Body of pancreas (tissue), 4 donors: ENCODE measurements at places on chromosomes 11 and 22. TPM values are rescaled to one million over a fixed set of nuclear protein-coding genes. Genes with fewer than 3 reads are reported as not detected.
A peak's percentile ranks its signal among the peaks of the same experiment; 100 is the strongest.

GRCh38 chr11:6203327-6203726 lies 2.0 kb upstream of the C11orf42 start:
- H3K27me3 ChIP-seq: no peaks in the 10 kb centered on the region
- H3K27ac ChIP-seq: no peak overlapping the region
- H3K4me3 ChIP-seq: no peak overlapping the region
- no peaks in the 10 kb centered on the region for H3K4me1 ChIP-seq

- no peaks in the 10 kb centered on the region for H3K27me3 ChIP-seq
- no peak for DNase-seq
- H3K4me3 ChIP-seq: no peak overlapping the region
- no peaks in the 10 kb centered on the region for H3K36me3 ChIP-seq
Measured at GRCh38 chr11:66567787-66568123, 651 bp downstream of the CTSF start.

DNA sequence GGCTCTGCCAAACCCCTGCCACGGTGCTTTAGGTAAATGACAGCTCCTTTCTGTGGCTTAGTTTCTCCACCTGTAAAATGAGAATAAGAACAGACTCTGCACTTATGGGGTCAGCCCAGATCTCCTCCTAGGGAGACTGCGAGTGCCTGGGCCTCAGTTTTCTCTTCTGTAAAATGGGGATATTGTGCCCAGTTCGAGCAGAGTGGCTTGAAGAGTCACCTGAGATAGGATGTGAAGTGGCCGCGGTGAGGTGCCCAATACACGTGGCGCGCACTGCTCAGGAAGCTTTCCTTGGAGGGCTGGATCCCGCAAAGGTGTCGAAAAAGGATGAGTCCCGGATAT lies 473 bp upstream of the EMID1 start:
- H3K27ac ChIP-seq: peak overlapping the region; percentile 19
- peaks cover 26% of the 10 kb centered on the region for H3K4me1 ChIP-seq
- no peaks in the 10 kb centered on the region for H3K27me3 ChIP-seq
- DNase-seq: peak; percentile 39
- no peak overlapping the region for H3K4me3 ChIP-seq

GRCh38 chr11:13963169-13963948 lies 836 bp downstream of the SPON1 start:
- no peak for DNase-seq
- no peak overlapping the region for H3K4me3 ChIP-seq
- peaks cover 28% of the 10 kb centered on the region for H3K4me1 ChIP-seq
- no peaks in the 10 kb centered on the region for H3K36me3 ChIP-seq
- no peak overlapping the region for H3K27ac ChIP-seq
- H3K27me3 ChIP-seq: no peaks in the 10 kb centered on the region

DNA sequence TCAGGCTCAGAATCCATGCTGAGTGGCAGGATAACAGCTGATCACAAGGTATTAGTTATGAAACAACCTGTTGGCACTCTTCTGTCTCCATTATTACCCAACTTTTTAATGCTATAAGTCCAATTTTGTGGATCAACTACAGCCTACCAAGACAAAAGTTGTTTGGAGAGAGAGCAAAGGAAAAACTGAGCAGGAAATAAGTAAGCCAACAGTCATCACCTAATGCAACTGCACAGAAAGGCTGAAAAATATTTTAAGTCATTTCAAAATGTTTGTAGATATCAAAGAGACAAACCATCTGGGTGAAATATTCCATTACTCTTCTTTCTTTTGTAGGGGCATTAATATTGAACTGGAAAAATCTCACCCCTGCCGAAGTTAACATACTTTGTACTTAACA lies 41.6 kb downstream of the FDX1 start:
- no peak overlapping the region for H3K4me3 ChIP-seq
- no peak overlapping the region for H3K27ac ChIP-seq
- H3K27me3 ChIP-seq: no peaks in the 10 kb centered on the region
- H3K36me3 ChIP-seq: no peaks in the 10 kb centered on the region
- no peak for DNase-seq
- H3K4me1 ChIP-seq: no peaks in the 10 kb centered on the region

GRCh38 chr11:6319704-6320410 lies 444 bp downstream of the CAVIN3 start:
- peak overlapping the region; percentile 94 for H3K27ac ChIP-seq
- no peaks in the 10 kb centered on the region for H3K36me3 ChIP-seq
- H3K4me1 ChIP-seq: peaks cover 69% of the 10 kb centered on the region

- H3K4me1 ChIP-seq: no peaks in the 10 kb centered on the region
- DNase-seq: no peak
- no peaks in the 10 kb centered on the region for H3K36me3 ChIP-seq
- H3K27me3 ChIP-seq: no peaks in the 10 kb centered on the region
- H3K27ac ChIP-seq: no peak overlapping the region
Measured at GRCh38 chr11:24198481-24198880, 298.4 kb upstream of the LUZP2 start.

DNA sequence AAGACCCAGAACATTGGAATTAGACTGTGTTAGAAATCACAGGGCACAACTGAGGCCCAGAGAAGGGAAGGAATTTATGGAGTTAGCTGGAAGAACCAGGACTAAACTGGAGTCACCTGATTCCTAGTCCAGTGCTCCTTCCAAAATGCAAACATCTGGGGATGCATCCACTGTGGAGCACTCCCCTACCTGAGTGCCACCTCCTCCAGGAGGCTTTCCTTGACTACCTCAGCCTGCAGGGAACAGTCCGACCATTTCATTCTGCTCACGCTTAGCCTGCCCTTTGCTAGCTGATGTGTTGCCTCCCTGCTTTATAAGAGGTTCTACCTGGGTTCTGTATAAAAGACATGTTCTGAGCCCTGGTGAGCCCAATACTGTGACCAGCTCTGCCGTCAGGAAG lies 24.0 kb downstream of the CHRDL2 start:
- H3K4me1 ChIP-seq: peaks cover 6% of the 10 kb centered on the region
- H3K36me3 ChIP-seq: no peaks in the 10 kb centered on the region
- H3K4me3 ChIP-seq: no peak overlapping the region

GRCh38 chr11:11501546-11502262 lies 120.1 kb downstream of the GALNT18 start:
- DNase-seq: no peak
- H3K27ac ChIP-seq: peak overlapping the region; percentile 46
- H3K36me3 ChIP-seq: no peaks in the 10 kb centered on the region

DNA sequence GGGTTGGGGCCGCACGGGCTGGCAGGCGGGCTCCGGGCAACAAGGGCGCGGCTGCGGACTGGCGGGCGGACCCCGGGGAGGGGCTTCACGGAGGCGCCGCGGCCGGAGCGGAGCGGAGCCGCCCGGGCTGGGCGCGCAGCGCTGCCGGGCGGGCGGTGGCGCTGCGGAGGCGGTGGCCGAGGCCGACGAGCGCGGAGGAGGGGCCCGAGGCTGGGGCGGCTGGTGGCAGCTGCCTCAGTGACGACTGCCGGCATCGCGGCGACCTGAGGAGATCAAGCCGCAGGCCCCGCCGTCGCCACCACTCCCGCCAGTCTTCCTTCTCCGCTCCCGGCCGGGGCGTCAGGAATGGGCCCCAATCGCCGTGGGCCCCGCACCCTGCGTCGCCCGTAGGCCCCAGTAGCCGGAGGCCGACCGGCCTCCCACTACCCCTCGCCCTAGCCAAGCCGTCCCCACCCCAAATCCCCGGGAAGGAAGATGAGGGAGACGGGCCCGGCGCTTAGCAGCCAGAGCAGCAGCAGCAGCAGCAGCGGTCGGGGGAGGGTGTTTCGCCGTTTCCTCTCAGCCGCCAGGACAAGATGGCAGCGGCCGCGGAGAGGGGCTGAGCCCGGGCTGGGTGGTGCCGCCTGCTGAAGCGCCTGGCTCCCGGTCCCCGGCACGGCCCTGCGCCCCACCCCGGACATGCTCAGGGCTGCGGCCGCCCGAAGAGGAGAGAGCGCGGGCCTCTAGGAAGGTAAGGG lies at the start of gene HIPK3:
Gene HIPK3 (plus strand): TSS at position 222 of the 737 bp plus-strand sequence.
- peaks cover 35% of the 10 kb centered on the region for H3K4me1 ChIP-seq
- peak; percentile 84 for DNase-seq
- H3K27me3 ChIP-seq: no peaks in the 10 kb centered on the region
- H3K4me3 ChIP-seq: peak within 1 kb of the TSS; percentile 36
- H3K36me3 ChIP-seq: no peaks in the 10 kb centered on the region
- peak within 1 kb of the TSS; percentile 100 for H3K27ac ChIP-seq

GRCh38 chr11:119918347-119918746 lies 189.3 kb upstream of the NECTIN1 start:
- no peaks in the 10 kb centered on the region for H3K4me1 ChIP-seq
- no peaks in the 10 kb centered on the region for H3K27me3 ChIP-seq
- no peak overlapping the region for H3K27ac ChIP-seq
- no peaks in the 10 kb centered on the region for H3K36me3 ChIP-seq
- no peak overlapping the region for H3K4me3 ChIP-seq

BTG4 gene
- total RNA-seq: not detected

C11orf97 gene
- not detected for total RNA-seq

TRIM29 gene
- 6.3 TPM for total RNA-seq

TRPM5 gene
- under 0.01 TPM for total RNA-seq
